ENCODE measurements at places on chromosomes 3 and 15.
A peak's percentile ranks its signal among the peaks of the same experiment; 100 is the strongest.

DNA sequence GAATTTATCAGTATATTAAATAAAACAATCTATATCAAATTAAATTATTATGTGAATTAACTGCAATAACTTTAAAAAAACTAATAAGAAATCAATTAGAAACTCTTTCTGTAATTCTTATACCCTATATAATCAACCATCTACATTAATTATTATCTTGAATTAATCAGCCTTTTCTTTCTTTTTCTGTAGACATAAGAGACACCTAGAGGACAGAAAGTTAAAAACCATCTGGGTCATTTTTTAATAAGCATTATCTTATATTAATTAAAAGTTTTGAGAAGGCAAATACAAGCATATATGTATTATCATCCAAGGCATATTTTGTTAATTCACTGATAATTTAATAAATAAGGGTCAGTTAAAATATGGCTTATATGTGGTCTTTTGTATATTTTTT is 24.2 kb upstream of the SLC25A26 start:
- no peak for DNase-seq

GRCh38 chr3:56980243-56980642 is 80.2 kb upstream of the SPATA12 start:
- DNase-seq, result no peak

- DNase-seq, result no peak
Observed at GRCh38 chr15:68235022-68235421, 5.5 kb upstream of the CLN6 start.

GRCh38 chr3:139728414-139728813 is 50.6 kb upstream of the NMNAT3 start:
- DNase-seq, result no peak

DNA sequence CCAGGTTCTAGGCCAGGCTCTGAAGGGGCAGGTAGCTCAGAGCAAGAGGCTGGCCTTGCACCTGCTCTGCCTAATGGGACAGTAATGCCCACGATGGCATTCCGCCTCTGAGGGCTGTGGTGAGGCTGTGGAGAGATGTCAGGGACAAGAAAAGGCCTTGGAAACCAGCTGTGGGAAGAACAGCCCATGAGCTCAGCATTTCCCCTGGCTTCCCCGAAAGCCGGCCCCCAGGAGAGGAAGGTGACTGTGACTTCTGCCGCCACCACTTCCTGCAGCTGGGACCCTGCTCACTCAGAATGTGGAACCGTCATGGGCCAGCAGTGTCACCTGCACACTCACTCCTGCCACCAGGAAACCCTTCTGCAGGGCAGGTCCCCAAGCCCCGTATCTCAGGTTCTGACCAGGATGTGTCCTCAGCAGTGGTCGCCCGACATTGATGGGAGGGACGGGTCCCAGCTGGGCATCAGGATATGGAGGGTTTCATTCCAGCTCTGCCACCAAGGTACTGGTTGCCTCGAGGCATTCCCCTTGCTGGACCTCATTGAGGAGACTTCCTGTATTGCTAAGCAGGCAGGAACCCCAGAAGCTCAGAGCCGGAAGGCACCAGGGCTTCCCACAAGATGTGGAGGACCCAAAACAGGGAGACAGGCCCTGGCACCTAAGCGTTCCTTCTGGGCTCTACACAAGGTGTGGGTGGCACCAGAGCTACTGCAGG is 30.7 kb downstream of the SEMA7A start:
- peak; percentile 62 for DNase-seq

GRCh38 chr15:82139823-82140268 is 94.0 kb upstream of the MEX3B start:
- no peak for DNase-seq

- DNase-seq, result no peak
Observed at GRCh38 chr3:106862067-106862466, 515.2 kb upstream of the CCDC54 start.

DNA sequence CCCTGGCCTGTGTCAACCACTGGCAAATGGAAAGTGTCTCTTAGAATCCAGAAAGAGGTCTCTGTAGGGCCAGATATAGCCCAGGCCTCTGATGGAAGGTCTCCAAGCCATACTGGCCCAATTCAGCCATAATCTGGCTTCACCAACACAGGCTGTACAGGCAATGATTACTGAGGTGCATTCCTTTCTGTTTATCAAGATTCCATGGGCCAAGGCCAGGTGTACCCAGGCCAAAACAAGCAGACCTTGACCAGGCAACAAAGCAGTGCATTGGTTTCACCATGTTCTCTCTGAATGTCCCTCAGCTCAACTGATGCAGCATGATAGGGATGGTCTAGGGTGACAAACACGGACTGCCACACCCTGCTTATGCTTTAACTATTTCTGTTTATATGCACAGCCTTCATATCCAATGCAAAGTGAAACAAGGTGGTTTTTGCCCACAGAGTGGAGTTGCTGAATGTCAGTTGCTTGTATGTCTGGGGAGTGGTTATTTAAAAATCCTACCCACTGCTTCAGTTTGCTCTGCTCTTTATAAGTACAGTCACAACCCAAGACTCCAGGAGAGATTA is 25.2 kb downstream of the CCNL1 start:
- no peak for DNase-seq

- no peak for DNase-seq
Observed at GRCh38 chr15:53378096-53378800, 381.2 kb downstream of the WDR72 start.

DNA sequence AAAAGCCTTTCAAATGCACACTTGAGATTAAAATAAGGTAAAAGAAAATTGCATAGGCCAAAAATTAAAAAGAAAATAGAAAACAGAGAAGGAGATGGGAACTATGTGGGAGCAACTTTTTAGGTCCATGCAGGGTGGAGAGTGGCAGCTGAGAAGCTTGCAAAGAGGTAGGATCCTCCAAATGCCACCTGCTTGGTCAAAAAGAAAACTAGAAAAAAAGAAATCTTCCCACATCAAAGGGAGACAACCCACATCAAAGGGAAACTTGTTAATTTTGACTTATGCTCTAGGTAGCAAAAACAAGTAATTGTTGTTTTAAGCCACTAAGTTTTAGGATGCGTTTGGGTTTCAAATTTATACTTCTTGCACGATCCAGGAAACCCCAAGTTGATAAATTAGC is 342.9 kb downstream of the IL20RB start:
- no peak for DNase-seq

DNA sequence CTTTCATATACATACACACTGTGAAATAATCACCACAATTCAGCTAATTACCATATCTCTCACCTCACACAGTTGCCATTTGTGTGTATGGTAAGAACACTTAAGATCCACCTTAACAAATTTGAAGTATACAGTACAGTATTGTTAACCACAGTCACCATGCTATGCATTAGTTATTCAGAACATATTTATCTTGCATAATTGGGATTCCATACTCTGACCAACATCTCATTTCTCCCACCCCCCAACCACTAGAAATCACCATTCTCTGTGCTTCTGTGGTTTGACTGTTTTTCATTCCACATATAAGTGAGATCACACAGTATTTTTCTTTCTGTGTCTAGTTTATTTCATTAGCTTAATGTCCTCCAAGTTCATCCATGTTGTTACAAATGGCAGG is 247.7 kb upstream of the CTNNB1 start:
- DNase-seq, result no peak

- no peak for DNase-seq
Observed at GRCh38 chr3:119862616-119863015, 80.7 kb downstream of the NR1I2 start.

- DNase-seq, result no peak
Observed at GRCh38 chr15:29003191-29003839, 117.5 kb downstream of the APBA2 start.

DNA sequence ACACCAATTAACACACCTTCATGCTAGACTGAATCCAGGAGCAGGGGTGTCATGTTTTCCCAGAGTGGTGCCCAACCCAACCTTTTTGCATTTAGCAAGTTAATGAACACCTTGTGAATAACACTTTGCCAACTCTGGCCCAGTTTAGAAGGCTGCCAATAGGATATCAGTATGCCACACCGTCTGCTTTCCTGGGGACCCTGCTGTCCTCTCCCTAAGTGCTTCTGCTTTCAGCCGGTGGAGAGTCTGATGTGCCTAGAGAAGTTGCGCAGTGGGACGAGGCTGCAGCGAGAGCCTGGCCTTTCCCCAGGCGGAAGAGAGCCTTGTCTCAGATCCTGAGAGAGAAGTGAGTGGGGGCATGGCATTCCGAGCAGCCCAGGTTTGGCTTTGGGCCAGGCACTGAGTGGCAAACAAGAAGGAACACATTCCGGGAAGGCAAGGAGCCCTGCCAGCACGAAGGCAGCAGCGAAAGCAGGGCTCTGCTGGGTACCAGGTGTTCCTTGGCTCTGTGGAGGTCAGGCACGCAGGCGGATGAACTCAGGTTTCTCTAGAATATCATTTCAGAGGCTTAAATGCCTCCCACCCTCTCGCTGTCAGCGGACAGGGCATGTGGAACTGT is 36.9 kb downstream of the SENP8 start:
- no peak for DNase-seq

GRCh38 chr15:29922191-29922590 is 99.9 kb upstream of the TJP1 start:
- no peak for DNase-seq

GRCh38 chr15:74519311-74519710 is 21.7 kb upstream of the ARID3B start:
- DNase-seq, result no peak

DNA sequence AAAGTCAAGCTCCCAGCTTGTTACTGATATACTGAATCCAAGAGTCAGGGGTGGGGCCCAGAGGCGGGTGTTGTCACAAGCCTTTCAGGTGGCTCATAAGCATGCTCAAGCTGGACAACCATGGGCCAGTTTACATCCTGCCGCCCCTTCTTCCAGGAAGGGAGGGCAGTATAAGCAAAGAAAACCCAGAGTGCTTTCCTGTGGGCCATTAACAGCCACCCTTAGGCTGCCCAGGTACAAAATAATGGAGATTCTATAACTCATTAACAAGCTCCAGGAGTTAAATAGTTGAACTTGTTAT is 183.2 kb downstream of the NTRK3 start:
- no peak for DNase-seq

DNA sequence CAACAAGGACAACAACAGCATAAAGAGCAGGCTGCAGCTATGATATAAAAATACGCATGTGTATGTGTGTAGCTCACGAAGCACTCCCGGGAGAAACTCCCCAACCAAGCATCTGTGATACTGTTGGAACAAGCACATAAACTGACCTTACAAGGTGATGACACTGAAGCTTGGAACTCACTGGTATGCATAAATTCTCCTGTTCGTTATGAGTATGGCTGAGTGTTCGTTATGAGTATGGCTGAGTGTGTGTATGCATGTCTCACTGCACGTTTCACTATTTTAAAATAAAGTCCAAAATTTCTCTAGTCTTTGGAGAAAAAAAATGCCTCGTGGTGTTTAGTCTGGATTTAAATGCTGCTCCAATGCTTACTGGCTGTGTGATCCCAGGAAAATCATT is 256.8 kb downstream of the RORA start:
- DNase-seq, result no peak

GRCh38 chr15:88232771-88233201 is 23.8 kb downstream of the NTRK3 start:
- no peak for DNase-seq

Data from activated T-cell treated with anti-CD3 and anti-CD28 coated beads for 4 hours (primary cell).